ENCODE measurements at places on chromosomes 2 and 18.

DNA sequence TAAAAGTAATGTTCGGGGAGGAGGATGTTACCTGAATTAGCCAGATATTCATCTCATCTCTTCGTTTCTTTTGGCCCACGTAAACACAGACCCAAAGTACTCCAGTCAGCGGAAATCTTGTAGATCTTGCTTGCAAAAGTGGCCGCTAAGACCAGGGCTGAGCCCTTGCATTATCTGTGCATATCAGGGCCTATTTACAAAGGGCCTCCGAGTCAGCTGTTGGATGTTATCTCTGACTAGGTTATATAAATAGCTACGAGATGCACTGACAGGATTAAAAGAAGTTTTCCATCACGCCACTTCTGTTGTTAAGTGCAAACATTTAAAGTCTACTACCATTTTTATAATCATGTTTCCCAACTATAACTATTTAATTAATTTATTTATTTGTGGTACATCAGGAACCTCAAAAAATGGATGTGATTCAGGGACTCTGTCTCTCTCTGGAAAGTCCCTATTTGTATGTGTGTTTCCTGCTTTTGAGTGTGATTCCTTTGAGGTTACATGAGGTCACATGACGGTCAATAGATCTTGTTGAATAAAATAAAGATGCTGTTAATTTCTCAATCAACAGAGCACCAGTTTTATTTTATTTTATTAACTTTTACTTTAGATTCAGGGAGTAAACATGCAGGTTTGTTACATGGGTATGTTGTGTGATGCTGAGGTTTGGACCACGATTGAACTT, 46.8 kb upstream of the MBOAT2 start:
- no peak for DNase-seq

DNA sequence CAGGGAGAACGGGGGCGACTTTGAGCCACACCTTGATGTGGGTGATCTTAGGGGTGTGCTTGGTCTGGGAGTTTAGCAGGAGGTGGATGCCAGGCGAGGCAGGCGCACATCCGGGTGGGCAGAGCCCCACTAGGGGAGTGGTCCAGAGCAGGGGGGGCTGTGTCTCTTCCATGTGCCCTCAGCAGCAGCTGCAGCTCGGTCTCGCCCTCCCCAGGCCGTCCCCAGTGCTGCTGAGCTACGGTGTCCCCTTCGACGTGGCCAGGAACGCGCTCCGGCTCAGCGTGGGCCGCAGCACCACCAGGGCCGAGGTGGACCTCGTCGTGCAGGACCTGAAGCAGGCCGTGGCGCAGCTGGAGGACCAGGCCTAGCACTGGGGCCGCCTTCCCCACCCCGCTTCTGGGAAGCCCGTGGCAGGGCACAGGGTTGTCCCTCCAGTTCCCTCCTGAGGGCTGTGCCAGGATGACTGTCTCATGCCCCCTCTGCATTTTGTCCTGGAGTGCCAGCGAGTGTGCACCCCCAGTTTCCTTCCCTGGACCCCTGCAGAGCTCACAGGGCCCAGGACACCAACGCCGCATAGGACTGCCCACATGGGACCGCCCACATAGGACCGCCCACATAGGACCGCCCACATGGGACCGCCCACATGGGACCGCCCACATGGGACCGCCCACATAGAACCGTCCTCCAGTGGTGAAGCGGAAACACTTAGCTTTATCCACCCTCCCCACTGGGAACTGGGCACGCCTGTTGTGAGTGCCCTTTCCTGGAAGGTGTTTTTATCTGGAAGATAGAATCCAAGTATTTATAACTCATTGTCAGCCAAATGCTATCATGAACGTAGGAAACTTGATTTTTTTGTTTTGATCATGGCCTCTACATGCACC, 1.9 kb upstream of the ESPNL start:
- peak; percentile 94 for DNase-seq

- DNase-seq: peak; percentile 27
These were observed 5.7 kb downstream of the GFPT1 start for GRCh38 chr2:69381337-69381737.

- peak; percentile 10 for DNase-seq
These were observed 19.2 kb upstream of the TMEM177 start for GRCh38 chr2:119659601-119660342.

GRCh38 chr2:209426432-209426831, 2.6 kb downstream of the MAP2 start:
- no peak for DNase-seq

DNA sequence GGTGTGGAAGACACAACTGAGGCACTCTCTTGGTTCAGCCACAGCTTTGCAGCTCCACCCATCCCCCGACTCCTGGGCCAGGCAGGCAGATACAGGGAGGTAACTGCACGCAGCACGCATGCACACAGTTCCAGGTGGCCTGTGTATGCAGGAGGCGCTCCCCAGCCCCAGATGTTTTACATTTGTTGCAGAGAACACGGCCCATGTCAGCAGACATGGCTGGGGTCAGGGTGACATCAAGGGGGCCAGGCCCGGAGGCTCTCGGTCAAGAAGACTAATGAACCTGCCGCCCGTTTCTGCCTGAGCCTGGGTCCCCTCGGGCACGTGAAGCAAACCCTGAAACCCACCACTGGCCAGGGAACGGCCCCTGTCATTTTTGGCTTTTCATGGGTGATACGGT, 57.3 kb downstream of the TWIST2 start:
- no peak for DNase-seq

- DNase-seq: no peak
These were observed 52.6 kb downstream of the QPCT start for GRCh38 chr2:37396890-37397565.

DNA sequence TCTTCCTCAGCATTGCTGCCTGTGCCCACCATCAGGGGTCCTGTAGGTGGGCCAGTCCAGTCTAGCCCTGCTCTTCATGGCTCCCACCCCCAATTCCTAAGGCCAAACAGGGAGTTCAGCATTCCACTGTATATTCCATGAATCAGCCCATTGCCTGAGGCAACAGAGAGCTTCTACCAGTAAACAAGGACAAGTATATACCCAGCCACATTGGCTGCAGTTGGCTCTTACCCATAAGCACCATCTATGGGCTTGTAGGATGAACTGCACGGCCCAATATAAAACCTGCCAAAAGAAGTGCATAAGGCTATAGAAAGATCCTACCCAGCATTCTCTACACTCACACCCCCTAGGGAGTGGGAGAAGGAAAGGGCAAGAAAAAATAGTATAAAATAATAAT, 95.1 kb upstream of the SALL3 start:
- no peak for DNase-seq

DNA sequence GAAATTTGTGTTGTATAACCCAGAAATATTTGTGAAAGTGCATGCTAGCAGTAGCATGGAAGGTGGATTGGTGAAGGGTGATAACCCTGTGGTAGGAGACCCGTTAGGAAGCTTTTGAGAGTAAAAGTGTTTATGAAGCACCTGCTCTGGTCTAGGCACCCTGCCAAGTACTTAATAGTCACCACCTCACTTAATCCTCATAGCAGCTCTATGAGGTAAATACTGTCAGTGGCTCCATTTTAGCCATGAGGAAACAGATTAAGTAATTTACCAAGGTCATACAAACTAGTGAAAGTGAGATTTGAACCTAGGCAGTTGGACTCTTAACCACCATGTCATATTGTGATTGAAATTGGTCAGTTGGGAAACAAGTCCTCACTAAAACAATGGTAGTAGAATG, 66.8 kb downstream of the TET3 start:
- peak; percentile 76 for DNase-seq

GRCh38 chr2:168948621-168949212, 47.6 kb downstream of the G6PC2 start:
- no peak for DNase-seq

GRCh38 chr2:225002039-225002655, 40.1 kb downstream of the DOCK10 start:
- DNase-seq: peak; percentile 29

GRCh38 chr2:237900891-237901831, 41.7 kb downstream of the RAMP1 start:
- no peak for DNase-seq

- DNase-seq: no peak
These were observed 2.3 kb downstream of the MEIS1 start for GRCh38 chr2:66437109-66437690.

DNA sequence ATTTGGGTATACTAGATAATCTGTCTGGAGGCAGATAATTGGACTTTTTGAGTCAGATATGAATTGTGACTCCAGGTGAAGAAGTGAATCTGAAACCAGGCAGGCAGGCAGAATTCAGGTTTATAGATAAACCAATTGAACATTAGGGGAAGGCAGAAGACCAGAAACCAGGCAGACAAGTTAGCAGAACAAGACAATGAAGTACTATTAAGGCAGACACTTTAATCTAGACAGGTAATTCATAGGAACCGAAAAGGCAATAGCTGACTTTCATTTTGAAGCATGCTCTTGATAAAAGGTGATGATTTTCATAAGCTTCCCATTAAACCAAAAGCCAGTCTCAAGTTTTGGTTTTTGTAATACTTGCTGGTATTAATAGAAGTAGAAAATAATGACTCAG, 19.3 kb upstream of the SLC4A10 start:
- no peak for DNase-seq

DNA sequence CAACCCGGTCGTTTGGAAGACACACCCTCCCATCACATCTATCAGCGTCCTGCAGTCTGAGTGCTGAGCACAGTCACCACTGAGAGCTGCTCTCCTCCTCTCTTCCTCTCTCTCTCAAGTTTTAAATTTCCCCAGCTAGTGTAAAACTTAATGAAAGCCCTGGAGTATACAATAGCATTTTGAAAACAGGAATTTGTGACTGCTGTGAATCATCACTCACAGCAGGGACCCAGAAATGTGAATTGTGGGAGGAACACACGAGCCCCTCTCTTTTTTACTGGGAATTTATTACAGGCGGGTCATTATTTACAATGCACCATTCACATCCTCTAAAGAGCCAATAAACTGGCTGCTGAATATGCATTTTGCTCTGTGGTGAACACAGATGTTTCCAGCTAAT, 185.0 kb upstream of the SMIM21 start:
- DNase-seq: no peak

- DNase-seq: no peak
These were observed 191.4 kb downstream of the SH3RF3 start for GRCh38 chr2:109320195-109320922.

DNA sequence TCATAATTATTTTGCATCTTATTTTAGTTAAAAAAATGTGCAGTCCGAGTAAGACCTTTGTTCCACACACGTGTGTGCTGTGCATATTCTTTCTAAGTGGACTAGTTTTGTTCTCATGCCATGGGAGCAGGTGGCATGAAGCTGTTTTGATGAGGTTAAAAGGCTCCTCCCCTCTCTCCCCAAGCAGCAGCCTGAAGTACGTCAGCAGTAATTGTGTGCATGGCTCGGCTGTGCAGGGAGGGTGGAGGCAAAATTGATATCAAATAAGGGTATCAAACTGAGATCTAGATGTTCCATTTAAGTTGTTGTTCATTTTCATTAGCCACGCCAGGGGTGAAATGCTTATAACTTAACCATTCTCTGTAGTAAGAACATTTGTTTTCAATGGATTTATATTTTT, at the start of gene NYAP2:
Gene NYAP2 (plus strand): TSS at position 207 of the 400 bp plus-strand sequence. CDS start 9,171 bp downstream, outside the sequence.
- DNase-seq: no peak

DNA sequence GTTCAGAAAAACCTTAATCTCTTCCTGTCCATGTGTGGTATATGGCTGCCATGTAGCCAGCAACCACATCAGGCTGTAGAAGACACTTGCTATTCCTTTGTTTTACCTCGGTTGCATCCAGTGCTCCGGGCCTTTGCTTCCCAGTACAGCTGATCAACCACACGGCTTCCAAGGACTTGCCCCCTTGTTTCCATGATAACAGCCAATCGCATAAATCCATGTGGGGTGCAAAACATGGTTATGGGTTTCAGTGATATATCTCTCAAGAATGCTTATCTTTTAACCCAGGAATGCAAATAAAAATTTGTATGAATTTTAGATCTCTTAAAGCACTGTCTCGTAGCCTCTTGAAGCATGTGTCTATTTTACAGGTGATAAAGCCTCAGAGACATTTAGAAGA, 118.3 kb downstream of the MGAT5 start:
- no peak for DNase-seq

DNA sequence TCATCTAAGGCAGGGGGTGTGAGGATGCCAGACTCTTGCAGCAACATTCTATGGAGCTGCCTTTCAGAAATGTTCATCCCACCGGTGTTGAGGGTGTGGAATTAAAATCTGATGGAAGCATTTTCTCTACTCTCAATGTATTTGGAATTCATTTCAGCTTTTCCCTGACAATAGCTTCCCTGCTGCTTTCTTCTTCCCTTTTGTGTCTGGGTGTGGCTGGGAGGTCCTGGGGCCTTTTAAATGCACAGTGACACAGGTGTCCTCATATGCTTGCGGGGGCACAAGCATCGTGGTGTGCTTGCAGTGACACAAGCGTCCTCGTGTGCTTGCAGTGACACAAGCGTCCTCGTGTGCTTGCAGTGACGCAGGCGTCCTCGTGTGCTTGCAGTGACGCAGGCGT, 43.4 kb upstream of the ASB18 start:
- DNase-seq: no peak

DNA sequence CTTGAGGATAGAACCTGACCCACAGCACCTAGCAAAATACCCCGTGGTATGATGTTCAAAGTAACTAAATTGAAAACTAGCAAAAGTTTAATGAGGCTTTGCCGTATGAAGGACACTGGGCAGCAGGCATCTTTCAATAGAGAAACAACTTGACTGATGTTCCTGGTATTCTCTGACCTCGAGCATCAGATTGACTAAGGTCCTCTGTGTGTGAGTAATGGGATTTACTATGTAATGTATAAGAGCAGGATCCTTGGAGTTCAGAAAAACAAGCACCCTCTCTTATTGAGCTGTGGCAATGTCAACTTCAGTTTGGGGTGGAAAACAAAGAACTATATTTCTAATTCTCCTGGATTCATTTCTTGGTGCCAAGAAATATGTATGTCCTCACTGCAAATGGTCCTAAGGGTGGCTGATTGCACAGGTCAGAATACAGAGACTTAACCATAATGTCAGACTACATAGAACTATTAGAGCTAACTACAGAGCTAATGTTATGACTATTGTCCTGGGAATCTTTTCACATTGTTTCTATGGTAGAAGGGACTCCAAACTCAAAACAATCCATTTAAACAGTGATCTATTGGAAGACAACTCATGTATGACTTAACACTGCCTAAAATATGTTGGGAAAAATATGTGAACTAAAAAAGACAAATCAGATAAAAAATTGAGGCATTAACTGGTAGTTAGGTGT, 4.4 kb downstream of the TNFAIP6 start:
- DNase-seq: no peak

GRCh38 chr2:64562148-64562784, 38.1 kb downstream of the AFTPH start:
- peak; percentile 57 for DNase-seq

- no peak for DNase-seq
These were observed 8.8 kb downstream of the PDCD1 start for GRCh38 chr2:241849616-241850543.
